NCI-H1092 treated with DMSO at 0.1 percent for 48 hours (cell line): ENCODE measurements at places on chromosomes 11 and 22.

GRCh38 chr11:122336706-122337105 lies 220.7 kb upstream of the BLID start:
- no peak for DNase-seq

- no peak for DNase-seq
These were observed 151.5 kb upstream of the RASSF10 start for GRCh38 chr11:12857572-12857971.

DNA sequence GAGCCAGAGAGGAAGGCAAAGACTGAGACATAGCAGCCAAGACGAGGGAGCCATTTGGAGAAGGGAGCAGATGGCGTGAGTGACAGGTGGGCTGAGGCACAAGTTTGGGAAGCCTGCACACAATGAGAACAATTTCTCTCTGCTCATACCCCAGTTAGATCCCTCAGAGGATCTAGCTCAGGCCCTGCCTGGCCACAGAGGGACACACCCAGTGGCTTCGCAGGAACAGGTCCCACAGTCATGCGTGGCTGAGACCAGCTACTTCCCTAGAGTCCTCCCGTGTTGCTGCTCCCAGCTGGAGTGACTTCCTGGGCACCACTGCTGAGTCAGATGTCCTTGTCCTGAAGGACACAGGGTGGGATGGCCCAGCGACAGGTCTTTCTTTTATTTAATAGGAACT lies 33.4 kb upstream of the LYVE1 start:
- DNase-seq: no peak

- no peak for DNase-seq
These were observed 106.8 kb upstream of the ALX4 start for GRCh38 chr11:44416776-44417175.

DNA sequence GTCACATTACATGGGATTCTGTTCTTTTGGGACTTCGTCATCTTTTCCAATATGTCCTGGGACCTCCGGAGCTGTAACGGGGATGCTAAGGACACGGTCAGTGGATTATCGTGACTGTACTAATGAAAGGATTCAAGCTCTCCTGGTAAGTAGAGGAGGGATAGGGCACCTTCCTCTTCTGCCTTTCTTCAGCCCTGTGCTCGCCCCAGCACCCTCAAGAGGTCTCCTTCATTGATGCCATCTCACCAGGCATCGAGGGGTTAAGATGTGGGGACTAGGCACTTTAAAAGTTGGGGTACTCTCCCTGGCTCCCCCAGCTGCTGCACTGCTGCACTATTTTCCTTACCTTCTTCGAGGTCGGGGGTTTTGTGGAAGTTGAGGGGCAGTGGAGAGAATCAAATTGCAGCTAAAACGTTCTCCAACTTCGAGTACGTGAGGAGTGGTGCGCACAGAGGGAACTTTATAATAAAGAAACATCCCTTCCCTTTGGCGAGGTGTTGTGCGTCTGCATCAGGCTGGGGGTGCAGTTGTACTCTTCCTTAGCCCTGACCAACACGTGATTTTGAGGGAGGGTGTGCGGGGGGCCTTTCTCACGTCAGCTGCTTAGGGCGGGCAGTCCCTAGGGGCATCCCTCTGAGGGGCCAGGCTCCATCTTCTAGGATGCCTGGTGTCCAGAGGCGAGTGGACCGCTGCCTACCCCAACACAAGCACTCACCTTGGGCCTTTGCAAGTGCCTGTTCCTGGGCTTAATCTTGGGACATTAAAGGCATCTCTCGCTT lies 96.1 kb downstream of the GRAMD1B start:
- DNase-seq: no peak

- no peak for DNase-seq
These were observed 314.7 kb upstream of the SORL1-AS1 start for GRCh38 chr11:121767433-121767832.

GRCh38 chr22:37160027-37160426 lies 10.3 kb upstream of the IL2RB start:
- no peak for DNase-seq

- no peak for DNase-seq
These were observed 352.7 kb upstream of the MPPED2 start for GRCh38 chr11:30938810-30939209.

GRCh38 chr22:35460688-35461087 lies 60.7 kb downstream of the MCM5 start:
- DNase-seq: no peak

GRCh38 chr11:74818283-74818946 lies 69.8 kb downstream of the RNF169 start:
- no peak for DNase-seq
